ENCODE measurements at places on chromosomes 13 and 19. TPM values are rescaled to one million over a fixed set of nuclear protein-coding genes. Genes with fewer than 3 reads are reported as not detected.
A peak's percentile ranks its signal among the peaks of the same experiment; 100 is the strongest.

- no peak for DNase-seq
- H3K4me3 ChIP-seq: peak overlapping the region; percentile 58
- peaks cover 32% of the 10 kb centered on the region for H3K36me3 ChIP-seq
- no peaks in the 10 kb centered on the region for H3K27me3 ChIP-seq
- no peak overlapping the region for H3K27ac ChIP-seq
These were observed 1.3 kb downstream of the SNRPA start for GRCh38 chr19:40752257-40752781.

- no peak overlapping the region for H3K4me3 ChIP-seq
- no peak overlapping the region for H3K27ac ChIP-seq
- no peaks in the 10 kb centered on the region for H3K27me3 ChIP-seq
These were observed 35.3 kb upstream of the SACS start for GRCh38 chr13:23468811-23469210.

The RGS9BP gene
- total RNA-seq: not detected

DNA sequence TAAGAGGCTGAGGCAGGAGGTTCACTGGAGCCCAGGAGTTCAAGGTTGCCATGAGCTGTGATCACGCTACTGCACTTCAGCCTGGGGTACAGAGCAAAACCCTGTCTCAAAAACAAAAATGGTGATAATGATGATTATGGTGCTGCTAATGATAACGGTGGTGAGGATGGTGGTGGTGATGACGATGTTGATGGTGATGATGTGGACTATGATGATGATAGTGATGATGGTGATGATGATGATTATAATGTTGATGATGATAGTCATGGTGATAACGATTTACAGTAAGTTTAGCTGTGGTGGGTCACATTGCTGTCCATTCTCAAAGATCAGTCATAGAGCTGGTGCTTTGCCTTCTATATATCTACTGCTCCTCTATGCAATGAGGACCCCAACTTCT, 1340.6 kb downstream of the UQCRFS1 start:
- H3K4me1 ChIP-seq: no peaks in the 10 kb centered on the region
- no peak for DNase-seq
- H3K4me3 ChIP-seq: no peak overlapping the region
- H3K36me3 ChIP-seq: no peaks in the 10 kb centered on the region
- no peaks in the 10 kb centered on the region for H3K27me3 ChIP-seq

The GPR183 gene
- total RNA-seq: 49.7 TPM

DNA sequence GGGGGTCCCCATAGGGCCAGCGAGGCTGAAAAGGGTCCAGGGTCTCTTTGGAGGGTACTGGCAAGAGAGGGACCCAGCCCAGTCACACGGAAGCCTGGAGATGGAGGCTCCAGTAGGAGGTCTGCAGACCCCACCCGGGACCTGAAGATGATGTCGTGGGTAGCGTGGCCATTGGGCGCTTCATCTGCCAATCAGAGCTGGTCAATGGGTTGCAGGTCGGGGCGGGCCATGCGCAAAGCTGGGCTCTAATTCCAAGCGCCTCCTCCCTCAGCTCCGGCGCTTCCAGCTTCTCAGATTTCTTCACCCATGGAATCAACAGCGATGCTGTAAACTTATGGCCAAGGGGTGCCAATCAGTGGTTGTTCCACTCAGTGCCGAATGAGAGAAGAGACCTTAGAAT, 10.9 kb downstream of the SIGLEC12 start:
- H3K27me3 ChIP-seq: no peaks in the 10 kb centered on the region

DNA sequence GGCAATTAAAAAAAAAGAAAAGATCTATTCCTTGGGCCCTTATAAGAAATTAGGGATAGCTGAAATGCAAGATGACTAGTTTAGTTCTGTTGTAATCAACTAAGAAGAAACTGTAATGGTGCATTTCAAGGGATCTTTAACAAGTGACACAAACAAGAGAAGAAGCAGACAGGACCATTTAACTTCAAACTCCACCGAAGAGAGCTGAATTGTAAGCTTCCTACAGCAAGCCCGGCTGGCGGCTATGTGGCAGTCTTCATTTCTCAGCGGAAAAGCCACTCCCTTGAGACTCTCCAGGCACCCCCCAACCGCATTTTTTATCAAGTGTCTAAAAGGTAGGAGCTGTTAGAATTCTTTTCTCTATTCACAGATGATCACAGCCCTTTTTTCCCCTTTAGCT, 305.2 kb upstream of the ZNF507 start:
- H3K27me3 ChIP-seq: no peaks in the 10 kb centered on the region
- H3K4me3 ChIP-seq: no peak overlapping the region
- H3K4me1 ChIP-seq: no peaks in the 10 kb centered on the region
- no peak for DNase-seq
- no peaks in the 10 kb centered on the region for H3K36me3 ChIP-seq
- no peak overlapping the region for H3K27ac ChIP-seq

The KIR3DL1 gene
- total RNA-seq: not detected

- H3K4me3 ChIP-seq: no peak overlapping the region
- H3K36me3 ChIP-seq: no peaks in the 10 kb centered on the region
- peaks cover 26% of the 10 kb centered on the region for H3K4me1 ChIP-seq
- no peaks in the 10 kb centered on the region for H3K27me3 ChIP-seq
- H3K27ac ChIP-seq: no peak overlapping the region
- DNase-seq: no peak
These were observed 273.0 kb downstream of the SHISA2 start for GRCh38 chr13:25778808-25779305.

The SULT2A1 gene
- not detected for total RNA-seq

DNA sequence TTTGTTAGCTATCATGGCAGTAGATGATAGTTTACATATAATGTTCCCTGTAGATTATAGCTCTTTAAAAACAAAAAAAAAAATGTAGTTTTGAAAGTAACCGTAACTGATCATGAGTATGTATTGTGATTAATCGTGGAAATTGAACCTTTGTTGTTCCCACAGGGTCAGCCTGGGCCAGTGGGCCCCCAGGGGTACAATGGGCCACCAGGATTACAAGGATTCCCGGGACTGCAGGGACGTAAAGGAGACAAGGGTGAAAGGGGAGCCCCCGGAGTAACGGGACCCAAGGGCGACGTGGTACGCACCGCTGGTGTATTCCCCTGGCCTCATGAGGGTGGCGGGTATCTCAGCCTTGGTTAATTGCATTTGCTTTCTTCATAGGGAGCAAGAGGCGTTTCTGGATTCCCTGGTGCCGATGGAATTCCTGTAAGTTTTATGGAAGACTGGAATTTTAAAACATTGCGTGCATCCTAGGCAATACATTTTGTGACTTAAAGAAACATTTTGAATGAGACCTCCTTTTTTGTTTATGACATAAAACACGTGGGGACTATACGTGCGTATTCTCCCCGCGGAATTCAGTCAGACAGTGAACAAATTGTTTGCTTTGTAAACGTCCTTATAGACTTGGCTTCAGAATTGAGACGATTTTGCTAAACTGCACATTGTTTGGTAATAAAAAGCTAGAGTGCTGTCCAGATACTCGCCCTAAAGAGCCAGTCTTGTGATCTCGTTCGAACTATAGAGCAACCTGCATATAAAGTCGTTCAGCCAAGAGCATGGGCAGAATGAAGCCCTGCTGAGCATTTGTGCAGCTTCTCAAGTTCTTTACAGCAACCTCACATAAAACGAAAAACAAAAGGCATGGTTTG, 117.7 kb downstream of the COL4A2 start:
- no peaks in the 10 kb centered on the region for H3K27me3 ChIP-seq
- DNase-seq: no peak
- H3K27ac ChIP-seq: peak overlapping the region; percentile 92
- no peak overlapping the region for H3K4me3 ChIP-seq

- H3K36me3 ChIP-seq: peaks cover 83% of the 10 kb centered on the region
- no peak overlapping the region for H3K27ac ChIP-seq
- H3K27me3 ChIP-seq: no peaks in the 10 kb centered on the region
- no peak for DNase-seq
These were observed 4.4 kb downstream of the PLEKHJ1 start for GRCh38 chr19:2231621-2232221.

DNA sequence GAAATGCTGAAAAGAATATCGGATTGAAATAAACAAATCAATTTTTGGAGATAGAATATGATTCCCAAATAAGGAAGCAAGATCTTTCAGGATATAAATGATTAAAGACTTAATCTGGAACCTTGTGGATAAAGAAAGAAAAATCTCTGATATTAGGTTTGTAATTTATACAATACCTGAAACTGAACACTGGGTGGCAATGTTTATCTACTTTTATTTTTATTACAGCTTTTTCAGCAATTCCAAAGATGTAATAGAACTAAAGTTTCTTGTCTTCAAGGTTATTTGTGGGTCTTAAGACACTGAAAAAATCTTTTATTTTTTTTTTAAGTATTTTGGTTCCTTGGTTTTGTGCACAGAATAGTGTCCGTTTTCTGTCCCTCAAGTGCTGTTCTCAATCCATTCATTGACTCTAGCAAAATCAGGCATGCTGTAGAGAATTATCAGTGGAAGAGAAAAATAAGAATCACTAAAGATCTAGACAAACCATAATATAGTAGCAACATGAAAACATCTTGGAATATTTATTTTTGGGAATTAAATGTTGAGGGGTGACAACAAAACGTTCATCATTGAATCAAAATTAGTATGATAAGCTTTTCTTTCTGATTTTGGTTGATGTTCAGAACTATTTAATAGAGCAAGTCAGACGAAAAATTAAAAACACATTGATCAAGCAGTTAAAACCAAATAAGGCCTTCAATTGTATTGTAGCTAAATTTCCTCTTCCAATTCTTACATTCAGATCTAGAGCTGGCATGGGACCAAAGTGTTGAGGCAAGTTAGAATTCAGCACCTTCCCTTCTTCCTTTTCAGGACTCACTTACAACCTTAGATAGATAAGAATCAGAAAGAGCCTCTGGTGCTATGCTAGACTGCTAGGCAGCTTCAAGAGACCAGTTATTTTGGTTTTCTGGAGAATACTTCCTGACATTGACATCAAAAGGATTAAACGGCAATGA, 704.4 kb upstream of the PCDH20 start:
- no peaks in the 10 kb centered on the region for H3K4me1 ChIP-seq
- H3K27me3 ChIP-seq: no peaks in the 10 kb centered on the region
- no peak overlapping the region for H3K27ac ChIP-seq
- no peak overlapping the region for H3K4me3 ChIP-seq
- H3K36me3 ChIP-seq: no peaks in the 10 kb centered on the region

The CRX gene
- not detected for total RNA-seq

DNA sequence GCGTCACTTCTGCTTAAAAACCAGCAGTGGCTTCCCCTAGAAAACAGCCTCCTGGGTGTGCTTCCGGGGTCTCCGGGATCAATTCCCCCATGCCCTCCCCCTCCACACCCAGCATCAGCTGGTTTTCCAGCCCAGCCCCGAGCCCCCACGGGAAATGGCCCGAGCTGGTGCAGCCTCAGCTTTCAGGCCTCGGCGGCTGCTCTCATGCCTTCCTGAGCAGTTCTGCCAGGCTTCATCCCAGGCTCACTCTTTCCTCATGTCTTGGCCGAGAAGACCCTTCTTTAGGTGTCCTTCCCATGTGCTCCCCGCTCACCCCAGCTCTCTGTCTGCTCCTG, 103.1 kb upstream of the RNF113B start:
- no peaks in the 10 kb centered on the region for H3K36me3 ChIP-seq
- H3K4me3 ChIP-seq: no peak overlapping the region
- H3K27ac ChIP-seq: no peak overlapping the region
- peaks cover 25% of the 10 kb centered on the region for H3K4me1 ChIP-seq
- H3K27me3 ChIP-seq: no peaks in the 10 kb centered on the region

GRCh38 chr13:108195146-108195545, 20.2 kb downstream of the LIG4 start:
- DNase-seq: peak; percentile 34
- peaks cover 76% of the 10 kb centered on the region for H3K27me3 ChIP-seq
- no peak overlapping the region for H3K4me3 ChIP-seq
- H3K4me1 ChIP-seq: no peaks in the 10 kb centered on the region
- no peak overlapping the region for H3K27ac ChIP-seq

DNA sequence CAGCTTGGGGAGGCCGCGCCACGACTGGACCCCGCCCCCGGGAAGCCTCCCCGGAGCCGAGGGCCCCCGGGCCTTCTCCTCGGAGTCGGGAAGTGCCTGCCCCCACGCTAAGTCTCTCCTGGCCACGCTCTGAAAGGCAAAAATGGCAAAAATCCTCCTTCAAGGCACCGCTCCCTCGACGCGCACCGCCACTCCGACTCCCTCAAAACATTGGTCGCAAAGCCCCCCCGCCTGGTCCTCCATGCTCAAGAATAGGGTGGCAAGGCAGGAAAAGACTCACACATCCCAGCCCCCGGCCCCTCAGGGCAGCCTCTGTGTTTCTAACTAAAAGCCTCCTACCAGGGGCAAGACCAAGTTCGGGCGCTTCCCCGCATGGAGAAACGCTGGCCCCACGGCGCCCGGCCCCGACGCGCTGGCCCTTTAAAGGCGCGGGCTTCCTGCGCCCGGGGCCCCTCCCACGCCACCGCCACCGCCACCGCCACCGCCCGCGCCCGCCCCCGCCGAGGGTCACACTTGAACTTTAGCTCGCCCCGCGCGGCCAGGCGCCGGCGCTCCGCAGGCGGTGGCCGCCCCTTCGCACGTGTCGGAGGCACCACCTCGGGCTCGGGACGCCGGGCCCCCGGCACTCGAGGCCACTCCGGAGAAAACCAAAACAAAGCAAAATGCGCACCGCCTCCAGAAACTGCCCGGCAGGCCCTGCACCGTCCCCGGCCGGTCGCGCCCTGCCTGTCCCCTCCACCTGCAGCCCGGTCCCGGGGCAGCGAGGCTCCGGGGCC, 1.9 kb downstream of the FOXO1 start:
- peaks cover 23% of the 10 kb centered on the region for H3K4me1 ChIP-seq
- H3K36me3 ChIP-seq: peaks cover 8% of the 10 kb centered on the region
- peak; percentile 72 for DNase-seq
- H3K4me3 ChIP-seq: peak overlapping the region; percentile 94

DNA sequence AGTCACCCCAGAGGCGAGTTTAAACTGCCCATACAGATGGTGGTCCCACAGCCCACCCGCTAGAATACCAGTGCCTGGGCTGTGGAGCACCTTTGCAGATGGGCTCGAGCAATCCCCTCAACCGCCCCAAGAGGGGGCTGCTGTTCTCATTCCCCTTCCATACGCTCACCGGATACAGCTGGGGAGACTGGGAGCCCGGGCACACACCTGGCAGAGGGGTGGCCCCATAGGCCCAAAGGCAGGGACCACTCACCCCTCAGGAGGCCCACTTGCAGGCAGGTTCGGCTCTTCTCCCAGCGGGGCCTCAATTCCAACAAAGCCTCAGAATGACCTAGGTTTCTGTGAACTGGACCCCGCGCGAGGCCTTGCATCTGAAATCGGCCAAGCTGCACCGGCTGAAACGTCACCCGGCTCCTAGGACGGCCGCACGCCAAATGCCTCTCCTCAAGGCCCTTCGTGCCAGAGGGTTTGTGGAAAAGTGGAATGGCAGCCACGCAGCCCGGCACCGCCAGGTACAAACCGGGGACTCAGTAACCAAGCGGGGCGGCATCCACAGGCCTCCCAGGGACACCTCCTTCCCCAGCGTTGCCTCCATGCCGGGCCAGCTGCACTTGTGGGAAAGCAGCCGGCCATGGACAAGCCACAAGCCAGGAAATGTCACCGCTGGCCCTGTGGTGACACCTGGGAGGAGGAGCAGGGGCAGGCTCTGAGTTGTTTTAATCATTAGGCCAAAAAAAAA, 18.7 kb downstream of the MLLT1 start:
- H3K27me3 ChIP-seq: no peaks in the 10 kb centered on the region
- H3K27ac ChIP-seq: no peak overlapping the region
- H3K4me3 ChIP-seq: no peak overlapping the region
- peaks cover 62% of the 10 kb centered on the region for H3K36me3 ChIP-seq

- no peaks in the 10 kb centered on the region for H3K4me1 ChIP-seq
- H3K36me3 ChIP-seq: no peaks in the 10 kb centered on the region
- no peak overlapping the region for H3K4me3 ChIP-seq
- no peaks in the 10 kb centered on the region for H3K27me3 ChIP-seq
- DNase-seq: no peak
These were observed 9.9 kb upstream of the SELENOW start for GRCh38 chr19:47768604-47769003.

The ZNF837 gene
- 2.5 TPM for total RNA-seq

- H3K4me1 ChIP-seq: peaks cover 6% of the 10 kb centered on the region
- H3K4me3 ChIP-seq: no peak overlapping the region
- no peak for DNase-seq
- H3K27me3 ChIP-seq: no peaks in the 10 kb centered on the region
- H3K27ac ChIP-seq: no peak overlapping the region
These were observed 53.2 kb downstream of the CRTC1 start for GRCh38 chr19:18736415-18737336.
